ENCODE measurements at places on chromosomes 6 and 20.

- DNase-seq = no peak
These were observed 8.1 kb upstream of the SERPINB9 start for GRCh38 chr6:2911171-2911570.

GRCh38 chr20:12893653-12894052 is 115.1 kb upstream of the SPTLC3 start:
- DNase-seq = no peak

DNA sequence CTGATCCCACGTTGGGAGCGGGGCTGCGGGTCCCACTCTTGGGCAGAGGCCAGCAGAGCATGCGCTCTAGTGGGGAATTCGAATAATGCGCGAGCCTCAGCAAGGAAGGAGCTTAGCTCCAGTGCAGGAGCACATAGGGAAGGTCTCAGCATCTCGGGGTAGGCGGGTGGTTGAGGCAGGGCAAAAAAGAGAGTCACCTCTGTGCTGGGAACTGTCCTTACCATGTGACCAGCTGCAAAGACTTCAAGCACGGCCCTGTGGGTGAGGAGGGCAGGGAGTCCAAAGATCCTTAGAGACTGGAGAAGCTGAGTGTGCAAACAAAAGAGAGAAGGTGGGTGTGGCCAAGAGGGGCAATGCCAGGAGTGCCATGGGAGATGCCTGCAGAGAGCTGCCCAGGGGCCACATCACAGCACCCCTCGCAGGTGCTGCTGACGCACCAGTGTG is 79.2 kb upstream of the CD93 start:
- DNase-seq = no peak

DNA sequence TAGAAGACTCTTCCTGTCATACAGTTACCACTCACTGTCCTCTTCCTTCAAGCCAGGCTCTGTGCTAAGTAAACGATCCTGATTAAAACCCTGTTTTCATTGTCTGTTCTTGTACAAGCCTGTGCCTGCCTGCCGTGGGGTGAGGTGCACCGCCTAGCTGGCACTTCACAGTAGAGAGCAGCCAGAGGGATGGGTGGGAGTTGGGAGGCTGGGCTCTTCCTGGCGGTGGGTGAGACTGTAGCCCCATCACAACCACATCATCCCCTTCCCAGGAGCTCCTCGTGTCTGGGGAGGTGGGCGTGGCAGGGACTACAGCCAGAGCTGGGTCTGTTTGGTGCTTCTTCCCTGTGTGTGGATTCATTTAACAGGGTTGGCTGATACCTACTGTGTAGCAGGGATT is 382.0 kb downstream of the TAF4 start:
- DNase-seq = no peak

- no peak for DNase-seq
These were observed 71.1 kb downstream of the CDH22 start for GRCh38 chr20:46237227-46237626.

- no peak for DNase-seq
These were observed 34.4 kb upstream of the ZNF184 start for GRCh38 chr6:27507041-27507956.

Data from globus pallidus (tissue), 1 donor.